IMR-90 (cell line): ENCODE measurements at places on chromosomes 6 and 20. TPM values are rescaled to one million over a fixed set of nuclear protein-coding genes. Genes with fewer than 3 reads are reported as not detected.

DNA sequence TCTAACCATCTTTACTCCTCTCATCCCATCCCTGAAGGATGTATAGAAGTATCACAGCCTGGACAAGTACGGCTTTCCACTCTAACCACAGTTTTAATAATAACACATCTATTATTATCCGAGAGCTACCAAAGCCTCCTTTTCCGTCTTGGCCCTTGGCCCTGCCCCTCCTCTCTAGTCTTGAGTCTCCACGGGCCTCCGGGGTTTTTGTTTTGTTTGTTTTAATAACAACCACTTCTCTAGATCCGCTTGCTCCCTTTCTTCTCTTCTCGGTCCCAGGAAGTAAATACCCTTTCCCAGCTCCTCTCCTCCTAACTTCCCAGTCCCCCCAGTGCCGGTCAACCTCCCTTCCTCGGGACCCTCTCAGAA is 661 bp downstream of the LCA5 start:
- H3K4me3 ChIP-seq, result peak overlapping the region; percentile 91
- DNase-seq, result peak; percentile 31
- H3K36me3 ChIP-seq, result no peaks in the 10 kb centered on the region
- no peaks in the 10 kb centered on the region for H3K4me1 ChIP-seq
- H3K27me3 ChIP-seq, result no peaks in the 10 kb centered on the region

- DNase-seq, result peak; percentile 19
- H3K27ac ChIP-seq, result peak overlapping the region; percentile 21; the same call in 1 of the 2 replicates
- peaks cover 8% of the 10 kb centered on the region for H3K4me1 ChIP-seq
- H3K4me3 ChIP-seq, result no peak overlapping the region
These were observed 100.4 kb downstream of the MYO6 start for GRCh38 chr6:75849329-75850025.

NKAIN4 gene
- not detected in 2 replicates for total RNA-seq

DNA sequence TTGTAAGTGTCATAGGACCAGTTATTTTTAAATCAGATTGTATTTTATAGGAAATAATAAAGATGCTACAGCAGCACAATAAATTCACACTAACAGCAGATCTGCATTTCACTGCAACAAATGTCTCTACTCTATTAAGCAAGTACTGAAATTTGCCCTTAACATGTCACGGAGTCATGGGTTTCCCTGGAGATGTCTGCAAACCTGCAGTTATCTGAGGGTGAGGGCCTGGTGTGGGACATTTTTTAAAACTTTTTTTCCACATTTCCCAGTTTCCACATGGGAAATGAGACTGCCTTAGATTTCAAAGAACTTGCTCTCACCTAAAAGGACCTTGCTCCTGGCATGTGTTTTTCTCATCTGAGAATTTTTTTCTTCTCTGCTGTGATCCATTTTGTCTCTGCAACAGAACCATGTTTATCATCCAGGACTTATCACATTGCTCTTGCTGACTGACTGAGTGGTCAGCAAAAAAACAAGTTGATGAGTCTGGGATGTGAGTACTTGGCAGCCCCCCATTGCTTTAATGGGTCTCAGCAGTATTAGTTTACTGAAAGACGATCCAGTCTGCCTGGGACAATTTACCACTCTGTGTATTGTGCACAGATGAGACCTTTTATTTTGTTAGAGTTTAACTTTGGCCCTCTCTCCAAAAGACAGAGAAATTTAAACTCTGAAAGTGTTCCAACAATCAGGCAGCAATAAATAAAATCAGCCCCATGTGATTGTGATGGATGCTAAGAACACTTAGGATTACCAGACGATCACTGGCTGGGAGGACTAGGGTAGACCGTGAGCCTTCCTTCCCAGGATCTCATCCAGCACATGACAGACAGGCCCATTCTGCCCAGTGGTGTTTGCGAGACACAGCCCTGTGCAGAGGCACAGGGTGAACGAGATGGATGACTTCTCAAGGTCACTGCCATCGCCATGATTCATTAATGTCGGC is 268.8 kb downstream of the BTBD9 start:
- no peak for DNase-seq
- peaks cover 3% of the 10 kb centered on the region for H3K4me1 ChIP-seq
- H3K27me3 ChIP-seq, result no peaks in the 10 kb centered on the region

GRCh38 chr6:83185096-83185495 is 8.0 kb downstream of the PGM3 start:
- peak; percentile 57 for DNase-seq
- no peak overlapping the region for H3K27ac ChIP-seq
- no peaks in the 10 kb centered on the region for H3K27me3 ChIP-seq
- peaks cover 2% of the 10 kb centered on the region for H3K4me1 ChIP-seq
- H3K36me3 ChIP-seq, result peaks cover 36% of the 10 kb centered on the region

EPHA7 gene
- not detected in 2 replicates for total RNA-seq
